Memory B cell (primary cell): ENCODE measurements at places on chromosomes 1 and 21.

DNA sequence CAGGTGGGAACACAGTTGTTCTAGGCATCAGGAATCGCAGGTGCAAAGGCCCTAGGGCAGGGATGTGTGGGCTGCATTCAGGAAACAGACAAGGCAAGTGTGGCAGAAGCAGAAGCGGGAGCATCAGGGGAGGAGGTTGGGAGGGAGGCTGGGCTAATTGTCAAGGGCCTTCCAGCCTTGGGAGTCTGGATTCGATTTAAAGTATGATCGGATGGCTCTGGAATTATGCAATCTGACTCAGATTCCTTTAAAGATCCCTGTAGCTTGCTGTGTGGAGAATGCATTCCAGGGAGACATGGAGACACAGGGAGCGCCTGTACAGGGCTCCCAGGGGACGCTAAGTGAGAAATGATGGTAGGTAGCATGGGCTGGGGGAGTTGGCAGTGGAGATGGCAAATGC, 86.5 kb downstream of the LACTBL1 start:
- no peak overlapping the region for H3K4me3 ChIP-seq
- no peak overlapping the region for H3K27ac ChIP-seq
- H3K36me3 ChIP-seq = no peaks in the 10 kb centered on the region

- no peaks in the 10 kb centered on the region for H3K4me1 ChIP-seq
- no peak for DNase-seq
- no peaks in the 10 kb centered on the region for H3K36me3 ChIP-seq
- H3K27ac ChIP-seq = no peak within 1 kb of the TSS
Observed at GRCh38 chr1:115768549-115768948, at the start of gene CASQ2. Gene CASQ2, minus strand, starts transcription at chr1:115768714. Its CDS starts 173 bp downstream, at chr1:115768541.

DNA sequence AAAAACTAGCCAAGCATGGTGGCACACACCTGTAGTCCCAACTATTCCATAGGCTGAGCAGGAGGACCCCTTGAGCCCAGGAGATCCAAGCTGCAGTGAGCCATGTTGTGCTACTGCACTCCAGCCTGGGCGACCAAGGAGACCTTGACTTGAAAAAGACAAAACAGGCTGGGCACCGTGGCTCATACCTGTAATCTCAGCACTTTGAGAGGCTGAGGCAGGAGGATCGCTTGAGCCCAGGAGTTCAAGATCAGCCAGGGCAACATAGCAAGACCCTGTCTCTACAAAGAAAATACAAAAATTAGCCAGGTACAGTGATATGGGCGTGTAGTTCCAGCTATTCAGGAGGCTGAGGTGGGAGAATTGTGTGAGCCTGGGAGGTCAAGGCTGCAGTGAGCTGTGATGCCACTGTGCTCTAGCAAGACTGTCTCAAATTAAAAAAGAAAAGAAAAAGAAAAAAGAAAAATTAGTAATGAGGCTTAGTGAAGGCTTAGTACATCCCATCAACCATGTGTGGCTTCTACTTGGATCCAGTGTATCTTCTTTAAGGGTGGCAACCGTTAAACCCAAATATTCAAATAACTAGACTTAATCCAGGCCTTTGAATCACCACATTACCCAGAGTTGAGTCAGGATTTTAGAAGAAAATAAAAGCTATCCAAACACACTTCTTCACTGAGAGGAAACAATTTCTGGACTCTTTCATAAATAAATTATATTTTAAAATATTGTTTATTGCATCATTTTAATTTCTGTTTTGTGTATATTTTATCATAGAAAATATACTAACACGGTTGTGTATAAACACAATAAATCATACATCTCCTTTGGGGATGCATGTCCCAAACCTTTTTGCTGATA, 74.3 kb upstream of the RAB4A start:
- H3K4me1 ChIP-seq = peaks cover 19% of the 10 kb centered on the region
- peaks cover 4% of the 10 kb centered on the region for H3K27me3 ChIP-seq
- no peak overlapping the region for H3K4me3 ChIP-seq
- H3K27ac ChIP-seq = no peak overlapping the region
- no peaks in the 10 kb centered on the region for H3K36me3 ChIP-seq
- DNase-seq = no peak

DNA sequence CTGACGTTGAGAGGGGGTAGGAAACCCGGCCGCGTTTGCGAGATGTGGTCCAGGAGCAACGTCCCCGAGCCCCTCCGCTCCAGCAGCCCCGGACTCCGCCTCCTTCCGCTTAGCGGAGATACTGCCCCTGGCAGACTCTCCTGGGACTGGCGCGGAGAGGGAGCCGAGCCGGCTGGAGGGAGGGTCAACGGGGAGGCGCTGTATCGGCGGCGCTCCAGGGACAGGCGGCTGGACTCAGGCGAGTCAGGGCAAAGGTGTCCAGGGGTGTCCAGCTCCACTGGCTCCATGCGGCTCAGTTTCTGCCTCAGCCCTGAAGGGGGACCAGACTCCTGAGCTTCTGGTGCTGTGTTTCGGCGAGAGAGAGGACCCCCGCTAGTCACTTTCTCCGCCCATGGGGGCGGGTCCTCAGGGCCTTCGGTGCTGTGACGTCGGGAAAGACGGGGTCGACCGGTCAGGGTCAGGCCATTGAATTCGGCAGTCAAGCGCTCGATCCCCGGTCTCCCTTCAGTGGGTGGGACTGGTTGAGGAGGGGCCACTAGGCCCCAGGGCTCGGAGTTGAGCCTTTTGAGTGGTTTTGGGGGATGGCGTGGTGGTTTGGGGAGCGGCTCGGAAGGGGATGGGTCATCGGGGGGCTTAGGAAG, 2.8 kb upstream of the LIX1L start:
- no peaks in the 10 kb centered on the region for H3K36me3 ChIP-seq
- H3K27me3 ChIP-seq = no peaks in the 10 kb centered on the region
- DNase-seq = peak; percentile 38
- H3K4me3 ChIP-seq = peak overlapping the region; percentile 86

DNA sequence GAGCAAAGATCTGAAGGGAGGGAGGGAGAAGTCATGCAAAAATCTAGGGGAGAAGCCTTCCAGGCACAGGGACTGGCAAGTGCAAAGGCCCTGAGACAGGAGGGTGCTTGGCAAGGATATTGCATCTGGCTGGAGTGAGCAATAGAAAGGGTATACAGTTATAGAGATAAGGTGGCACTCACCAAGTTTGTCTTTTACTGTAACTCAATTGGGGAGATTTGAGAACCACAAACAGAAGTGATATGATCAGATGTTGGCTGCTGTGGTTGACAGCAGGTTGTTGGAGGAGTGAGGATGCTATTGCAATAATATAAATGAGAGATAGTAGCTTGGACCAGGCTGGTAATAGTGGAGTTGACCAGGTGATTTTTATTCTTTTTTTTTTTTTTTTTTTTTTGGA, 25.6 kb downstream of the MCOLN3 start:
- no peak overlapping the region for H3K27ac ChIP-seq
- H3K27me3 ChIP-seq = no peaks in the 10 kb centered on the region
- H3K4me1 ChIP-seq = peaks cover 6% of the 10 kb centered on the region
- DNase-seq = no peak

- no peaks in the 10 kb centered on the region for H3K27me3 ChIP-seq
- DNase-seq = no peak
- H3K4me1 ChIP-seq = peaks cover 48% of the 10 kb centered on the region
- H3K4me3 ChIP-seq = peak overlapping the region; percentile 94
- peak overlapping the region; percentile 86 for H3K27ac ChIP-seq
- H3K36me3 ChIP-seq = peaks cover 10% of the 10 kb centered on the region
Observed at GRCh38 chr1:159008744-159009188, 941 bp upstream of the IFI16 start.

DNA sequence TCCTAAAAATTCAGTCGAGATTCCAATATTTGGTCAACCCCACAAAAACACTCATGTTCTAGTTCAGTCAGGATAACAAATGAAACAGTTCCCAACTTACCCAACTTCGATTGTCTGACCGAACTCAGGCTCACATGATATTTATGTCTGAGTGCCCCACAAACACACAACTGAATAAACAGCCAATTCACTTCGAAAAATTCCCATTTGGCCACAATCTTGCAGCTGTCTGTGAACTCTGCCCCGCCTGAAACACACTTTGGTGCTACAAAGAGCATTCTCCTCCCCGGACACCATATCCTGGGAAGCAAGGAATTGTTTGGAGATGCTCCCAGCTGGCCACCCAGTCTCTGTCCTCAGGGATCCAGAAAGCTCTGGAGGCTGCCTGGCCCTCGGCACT, 52.9 kb upstream of the SIM2 start:
- H3K36me3 ChIP-seq = no peaks in the 10 kb centered on the region
- H3K27me3 ChIP-seq = peaks cover 16% of the 10 kb centered on the region

GRCh38 chr1:97254731-97255463, 533.3 kb downstream of the PTBP2 start:
- H3K36me3 ChIP-seq = no peaks in the 10 kb centered on the region
- H3K27me3 ChIP-seq = no peaks in the 10 kb centered on the region
- no peak for DNase-seq
- H3K27ac ChIP-seq = peak overlapping the region; percentile 7
- no peak overlapping the region for H3K4me3 ChIP-seq

- no peak for DNase-seq
- no peaks in the 10 kb centered on the region for H3K27me3 ChIP-seq
- H3K4me1 ChIP-seq = no peaks in the 10 kb centered on the region
- H3K36me3 ChIP-seq = peaks cover 15% of the 10 kb centered on the region
- H3K27ac ChIP-seq = no peak overlapping the region
Observed at GRCh38 chr1:243557866-243558265, 292.2 kb downstream of the AKT3 start.

DNA sequence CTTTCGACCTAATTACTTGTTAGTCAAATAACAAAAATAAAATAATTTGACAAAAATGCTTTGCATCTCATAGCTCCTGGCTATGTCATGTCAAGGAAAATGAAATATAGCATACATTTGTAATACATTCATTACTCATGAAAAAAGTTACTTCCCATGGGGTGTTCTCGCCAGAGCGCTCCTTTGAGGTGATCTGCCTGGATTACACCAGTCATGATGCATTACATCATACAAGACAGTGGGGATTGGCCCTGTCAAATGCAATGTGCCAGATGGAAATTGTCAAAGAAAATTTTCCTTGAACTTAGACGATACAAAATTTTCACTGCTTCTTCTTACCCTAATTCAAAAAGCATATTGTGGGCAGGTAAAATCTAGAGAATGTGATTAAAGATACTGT, 215.6 kb upstream of the B3GALT2 start:
- peaks cover 5% of the 10 kb centered on the region for H3K4me1 ChIP-seq
- no peaks in the 10 kb centered on the region for H3K36me3 ChIP-seq
- H3K27ac ChIP-seq = no peak overlapping the region
- no peak for DNase-seq
- H3K27me3 ChIP-seq = peaks cover 1% of the 10 kb centered on the region
- no peak overlapping the region for H3K4me3 ChIP-seq

- H3K27ac ChIP-seq = no peak overlapping the region
- DNase-seq = no peak
- peaks cover 8% of the 10 kb centered on the region for H3K27me3 ChIP-seq
Observed at GRCh38 chr1:230542681-230543080, 99.6 kb upstream of the COG2 start.

DNA sequence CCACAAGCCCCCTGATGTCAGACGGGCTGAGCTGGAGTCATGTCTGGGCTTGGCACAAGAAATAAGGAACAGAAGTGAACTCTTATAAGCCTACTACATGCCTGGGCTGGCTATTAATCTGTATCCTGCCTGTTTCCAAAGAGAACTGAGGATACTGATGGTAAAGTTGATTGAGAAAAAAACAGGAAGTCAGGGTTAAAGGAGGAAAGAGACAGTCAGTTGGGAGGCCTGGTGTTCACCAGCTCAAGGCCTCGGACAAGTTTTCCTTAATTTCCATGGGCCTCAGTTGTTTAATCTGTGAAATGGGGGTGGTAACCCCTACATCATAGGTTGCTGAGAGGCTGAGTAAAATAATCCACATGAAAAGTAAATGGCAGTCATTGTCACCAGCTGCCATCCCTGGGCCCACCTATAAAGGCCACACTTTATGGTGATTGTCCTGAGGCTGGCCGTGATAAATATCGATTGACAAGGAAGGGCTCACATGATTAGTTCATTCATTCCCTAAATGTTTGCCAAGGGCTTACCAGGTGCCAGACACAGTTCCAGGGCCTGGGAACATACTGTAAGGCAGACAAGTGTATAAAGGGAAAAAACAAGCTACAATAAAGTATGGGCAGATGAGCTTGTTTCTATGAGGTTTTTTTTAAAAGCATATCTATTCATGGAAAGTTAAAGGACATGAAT, 2.8 kb downstream of the ALDH4A1 start:
- peaks cover 12% of the 10 kb centered on the region for H3K4me1 ChIP-seq
- DNase-seq = no peak
- H3K36me3 ChIP-seq = no peaks in the 10 kb centered on the region
- H3K27me3 ChIP-seq = no peaks in the 10 kb centered on the region

DNA sequence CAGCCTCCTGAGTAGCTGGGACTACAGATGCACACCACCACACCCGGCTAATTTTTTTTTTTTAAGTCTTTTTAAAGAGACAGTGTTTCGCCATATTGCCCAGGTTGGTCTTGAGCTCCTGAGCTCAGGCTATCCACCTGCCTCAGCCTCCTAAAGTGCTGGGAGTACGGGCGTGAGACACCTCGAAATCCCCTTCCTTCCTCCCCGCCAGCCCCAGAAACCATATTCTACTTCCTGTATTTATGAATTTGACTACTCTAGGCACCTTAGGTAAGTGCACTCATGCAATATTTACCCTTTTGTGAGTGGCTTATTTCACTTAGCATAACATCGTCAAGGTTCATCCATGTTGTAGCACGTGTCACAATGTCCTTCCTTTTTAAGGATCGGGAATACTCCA, 6.9 kb upstream of the LRP8 start:
- H3K27ac ChIP-seq = peak overlapping the region; percentile 42
- peak overlapping the region; percentile 18 for H3K4me3 ChIP-seq
- no peaks in the 10 kb centered on the region for H3K27me3 ChIP-seq
- H3K36me3 ChIP-seq = no peaks in the 10 kb centered on the region

DNA sequence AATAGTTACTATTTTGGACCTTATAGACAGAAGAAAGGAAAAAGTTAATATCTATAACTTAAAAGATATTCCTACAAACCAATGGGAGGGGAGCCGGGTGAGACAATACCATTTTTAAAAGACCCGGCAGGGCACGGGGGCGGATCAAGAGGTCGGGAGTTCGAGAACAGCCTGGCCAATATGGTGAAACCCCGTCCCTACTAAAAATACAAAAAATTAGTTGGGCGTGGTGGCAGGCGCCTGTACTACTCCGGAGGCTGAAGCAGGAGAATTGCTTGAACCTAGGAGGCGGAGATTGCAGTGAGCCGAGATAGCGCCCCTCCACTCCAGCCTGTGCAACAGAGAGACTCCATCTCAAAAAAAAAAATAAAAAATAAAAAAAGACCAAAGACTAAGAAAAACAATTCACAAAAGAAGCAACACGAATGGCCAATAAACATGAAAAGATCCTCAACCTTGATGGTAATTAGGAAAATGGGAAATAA, 1.2 kb upstream of the PSMB2 start:
- H3K4me1 ChIP-seq = peaks cover 18% of the 10 kb centered on the region
- no peak overlapping the region for H3K27ac ChIP-seq
- peak overlapping the region; percentile 99 for H3K4me3 ChIP-seq
- no peak for DNase-seq
- no peaks in the 10 kb centered on the region for H3K36me3 ChIP-seq

GRCh38 chr1:58768971-58769808, 14.7 kb downstream of the JUN start:
- H3K27me3 ChIP-seq = no peaks in the 10 kb centered on the region
- no peaks in the 10 kb centered on the region for H3K36me3 ChIP-seq
- peaks cover 14% of the 10 kb centered on the region for H3K4me1 ChIP-seq
- H3K27ac ChIP-seq = no peak overlapping the region
